ENCODE measurements at places on chromosomes 1 and 21.

- DNase-seq, result no peak
Observed at GRCh38 chr1:60066001-60066400, 7.6 kb downstream of the C1orf87 start.

DNA sequence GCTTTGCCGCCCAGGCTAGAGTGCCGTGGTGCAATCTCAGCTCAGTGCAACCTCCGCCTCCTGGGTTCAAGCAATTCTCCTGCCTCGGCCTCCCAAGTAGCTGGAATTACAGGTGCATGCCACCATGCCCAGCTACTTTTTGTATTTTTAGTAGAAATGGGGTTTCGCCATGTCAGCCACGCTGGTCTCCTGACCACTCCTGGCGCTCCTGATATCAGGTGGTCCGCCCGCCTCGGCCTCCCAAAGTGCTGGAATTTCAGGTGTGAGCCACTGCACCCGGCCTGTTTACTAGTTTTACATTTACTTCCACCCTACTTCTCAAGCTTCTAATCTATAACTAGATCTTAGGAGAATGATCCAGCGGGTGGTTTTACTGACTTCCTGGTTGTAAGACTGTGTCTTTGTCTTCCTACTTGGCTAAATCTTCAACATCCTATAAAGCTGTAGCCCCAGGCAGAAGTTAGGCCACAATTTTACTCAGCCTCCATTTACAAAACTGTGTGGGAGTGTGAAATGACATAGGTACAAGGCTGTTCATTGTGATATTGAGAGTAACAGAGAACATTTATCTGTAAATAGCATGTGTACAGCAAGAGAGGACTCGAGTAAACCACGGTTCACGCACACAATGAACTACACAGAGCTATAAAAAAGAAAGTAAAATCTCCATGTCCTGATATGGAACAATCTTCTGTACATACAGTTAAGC, 9.6 kb upstream of the POU2F1 start:
- DNase-seq, result no peak

DNA sequence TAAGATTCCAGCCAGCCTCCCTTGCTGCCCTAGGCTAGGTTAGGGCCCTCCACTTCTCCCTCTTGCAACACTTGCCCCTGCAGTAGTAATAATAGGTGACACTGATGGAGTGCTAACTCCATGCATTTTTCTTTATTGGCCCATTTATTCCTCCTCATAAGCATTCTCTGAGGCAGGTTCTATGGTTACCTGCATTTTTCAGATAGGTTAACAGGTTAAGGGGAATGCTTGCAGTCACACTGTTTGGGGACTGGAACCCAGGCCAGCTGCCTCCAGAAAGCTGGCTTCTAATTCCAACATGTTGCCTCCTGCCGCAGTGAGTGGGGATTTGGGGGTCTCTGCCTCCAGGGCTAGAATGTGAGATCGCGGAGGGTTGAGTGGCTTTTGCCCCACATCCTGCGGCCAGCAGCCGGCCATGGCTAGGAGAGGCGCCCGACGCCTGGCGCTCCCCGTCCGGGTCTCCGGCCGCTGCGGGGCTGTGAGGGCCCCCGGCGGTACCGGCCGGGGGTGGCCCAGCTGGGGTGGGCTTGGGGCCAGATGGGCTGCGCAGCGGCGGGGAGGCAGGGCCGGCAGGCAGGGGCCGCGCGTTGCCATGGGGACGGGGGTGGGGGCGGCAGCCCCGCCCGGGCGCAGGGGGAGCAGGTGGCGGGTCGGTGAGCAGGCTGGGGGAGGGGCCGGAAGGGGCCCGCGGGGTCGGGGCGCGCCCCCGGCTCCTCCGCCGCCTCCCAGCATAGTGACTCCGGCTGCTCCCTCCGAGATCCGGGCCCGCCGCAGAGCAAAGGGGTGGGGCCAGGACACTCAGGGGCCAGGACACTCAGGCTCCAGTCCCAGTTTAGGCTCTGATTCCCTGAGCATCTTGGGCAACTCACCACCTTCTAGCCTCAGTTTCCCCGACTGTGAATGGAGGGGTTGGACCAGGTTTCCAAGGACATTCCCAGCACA, 68.4 kb upstream of the SSBP3 start:
- no peak for DNase-seq

- no peak for DNase-seq
Observed at GRCh38 chr21:14495075-14495474, 51.0 kb downstream of the SAMSN1 start.

- no peak for DNase-seq
Observed at GRCh38 chr1:108142773-108143394, 57.3 kb downstream of the SLC25A24 start.

- no peak for DNase-seq
Observed at GRCh38 chr1:156225677-156226014, 12.8 kb downstream of the PMF1 start.

- DNase-seq, result no peak
Observed at GRCh38 chr1:197392541-197392940, 124.5 kb downstream of the CRB1 start.

DNA sequence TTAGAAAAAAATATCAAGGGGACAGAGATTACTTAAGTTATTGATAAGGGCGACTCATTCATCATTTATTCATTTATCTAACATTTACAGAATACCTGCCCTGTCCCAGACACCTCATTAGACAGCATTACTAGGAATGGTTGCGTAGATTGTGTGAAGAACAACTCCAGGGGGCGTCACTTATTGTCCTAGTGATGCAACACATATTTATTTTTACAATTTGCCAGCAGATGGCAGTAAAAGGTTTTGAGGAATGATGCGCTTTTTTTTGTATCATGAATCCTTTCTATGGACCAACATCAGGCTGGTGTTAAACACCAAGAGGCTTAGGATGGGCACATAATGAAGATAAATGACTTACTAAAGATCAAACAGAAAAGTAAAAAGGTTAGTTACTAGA, 5.5 kb downstream of the NCAM2 start:
- peak; percentile 15 for DNase-seq

DNA sequence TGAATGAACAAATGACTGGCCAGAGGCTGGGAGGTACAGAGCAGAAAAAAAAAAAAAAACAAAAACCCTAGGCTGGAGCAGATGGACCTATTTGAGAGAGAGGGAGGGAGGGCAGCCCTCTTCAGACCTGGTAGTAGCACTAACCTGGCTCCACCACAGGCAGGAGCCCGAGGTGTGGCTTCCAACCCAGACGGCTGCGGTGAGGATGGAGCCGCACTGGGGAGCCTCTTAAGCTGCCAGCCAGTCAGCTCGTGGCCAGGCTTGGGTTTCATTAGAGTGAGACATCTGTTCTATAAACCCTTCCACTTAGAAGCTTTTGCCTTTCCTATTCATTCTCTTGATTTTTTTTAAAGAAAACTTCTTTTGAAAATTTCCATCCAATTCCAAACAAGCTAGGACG, 16.8 kb downstream of the LGR6 start:
- DNase-seq, result peak; percentile 48

GRCh38 chr1:200233393-200233792, 176.4 kb downstream of the ZNF281 start:
- DNase-seq, result no peak

DNA sequence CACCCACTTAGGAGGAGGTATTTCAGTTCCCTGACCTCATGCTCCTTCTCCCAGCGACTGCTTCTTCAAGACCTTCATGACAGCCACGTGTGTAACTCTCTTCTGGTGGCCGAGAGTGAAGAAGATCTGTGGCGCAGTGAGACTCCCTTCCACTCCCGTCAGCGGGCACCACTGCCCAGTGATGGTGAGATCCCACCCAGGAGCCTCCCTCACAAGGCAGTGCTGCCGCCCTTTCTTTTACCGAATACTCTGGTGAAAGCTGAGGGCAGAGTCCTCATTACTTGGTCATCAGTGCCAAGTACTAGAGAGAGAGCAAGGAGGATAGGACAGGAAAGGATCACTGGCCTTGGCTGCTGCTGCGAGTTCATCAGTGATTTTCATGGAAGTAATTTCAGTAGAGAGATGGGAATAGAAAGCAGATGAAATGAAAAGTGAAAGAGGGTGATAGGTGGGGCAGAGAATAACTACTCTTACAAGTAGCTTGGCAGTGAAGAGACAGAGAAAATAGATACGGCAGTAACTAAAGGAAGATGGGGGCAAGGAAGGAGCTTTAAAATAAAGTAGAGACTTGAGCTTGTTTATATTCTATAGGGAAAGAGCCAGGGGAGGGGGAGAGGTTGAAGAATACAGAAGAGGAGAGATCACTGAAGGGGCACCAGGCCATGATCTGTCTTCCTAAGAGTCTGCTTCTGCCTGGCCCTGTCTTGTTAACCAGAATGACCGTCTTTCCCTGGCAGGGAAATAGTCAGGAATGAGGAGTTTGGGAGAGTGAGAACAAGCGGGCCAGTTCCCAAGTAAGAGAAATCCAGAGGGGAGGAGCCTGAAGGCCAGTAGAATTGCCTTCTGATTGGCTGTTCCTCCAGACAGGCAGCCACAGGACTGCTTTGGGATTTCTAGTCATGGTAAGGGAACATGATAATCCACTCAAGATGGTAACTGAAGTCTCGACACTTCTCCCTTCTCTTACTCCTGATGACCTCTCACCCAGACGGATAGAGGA, 18.3 kb downstream of the HYI start:
- peak; percentile 15 for DNase-seq

GRCh38 chr21:38205940-38206339, 50.9 kb upstream of the KCNJ15 start:
- peak; percentile 4 for DNase-seq

- no peak for DNase-seq
Observed at GRCh38 chr21:31865429-31865970, 7.3 kb upstream of the HUNK start.

GRCh38 chr1:99469550-99469971, 176.4 kb upstream of the PALMD start:
- no peak for DNase-seq

- DNase-seq, result no peak
Observed at GRCh38 chr1:198528364-198528763, 12.1 kb downstream of the ATP6V1G3 start.

DNA sequence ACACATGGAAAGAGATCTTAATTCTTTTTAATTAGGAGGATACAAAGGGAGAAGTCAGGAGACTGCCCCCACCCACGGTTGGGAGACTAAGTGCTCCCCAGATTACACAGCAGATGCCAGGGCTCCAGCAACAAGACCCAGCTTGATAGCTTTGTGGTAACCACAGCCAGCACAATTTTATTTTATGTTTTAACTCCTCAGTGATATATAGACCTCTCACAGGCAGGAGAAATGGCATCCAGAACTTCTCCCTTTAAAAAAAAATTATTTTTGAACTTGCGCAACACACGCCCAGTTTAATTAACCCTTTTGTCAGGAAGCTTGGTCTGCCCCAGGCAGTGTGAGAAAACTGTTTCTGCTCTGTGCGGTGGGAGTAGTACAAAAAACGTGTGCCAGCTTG, 62.6 kb upstream of the ACOT11 start:
- DNase-seq, result no peak

DNA sequence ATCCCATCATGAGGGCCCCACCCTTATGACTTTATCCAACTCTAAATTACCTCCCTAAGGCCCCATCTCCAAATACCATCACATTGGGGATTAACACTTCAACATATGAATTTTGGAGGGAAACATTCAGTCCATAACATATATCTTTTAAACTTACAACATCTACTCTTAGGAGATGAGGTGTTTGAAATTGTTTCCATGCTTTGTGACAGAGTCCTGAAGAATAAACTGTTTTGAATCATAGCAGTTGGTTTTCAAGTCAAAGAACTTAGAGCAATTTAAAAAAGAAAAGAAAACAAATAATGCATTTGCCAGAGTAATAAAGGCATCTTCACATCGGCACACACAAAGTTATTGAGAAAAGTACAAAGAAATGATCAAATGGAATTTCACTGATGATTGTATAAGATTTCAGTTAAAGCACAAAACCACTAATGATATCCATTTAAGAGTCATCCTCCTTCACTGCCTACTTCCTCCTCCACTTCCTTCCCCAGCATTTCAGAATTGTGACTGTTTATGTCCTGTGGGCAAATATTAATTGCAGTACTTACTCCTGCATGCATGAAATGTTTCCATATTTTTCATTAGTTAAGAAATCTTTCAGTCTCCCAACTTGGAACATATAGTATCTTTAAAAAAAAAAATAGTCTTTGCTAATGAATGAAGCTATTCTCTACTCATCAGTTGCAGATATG, 202.0 kb downstream of the LRRC40 start:
- no peak for DNase-seq

GRCh38 chr1:230855886-230856285, 12.4 kb downstream of the C1orf198 start:
- no peak for DNase-seq

- no peak for DNase-seq
Observed at GRCh38 chr1:93703643-93704042, 22.0 kb upstream of the BCAR3 start.

GRCh38 chr1:116686723-116687352, 19.3 kb upstream of the IGSF3 start:
- no peak for DNase-seq

GRCh38 chr1:233090746-233091494, 140.5 kb downstream of the NTPCR start:
- no peak for DNase-seq

DNA sequence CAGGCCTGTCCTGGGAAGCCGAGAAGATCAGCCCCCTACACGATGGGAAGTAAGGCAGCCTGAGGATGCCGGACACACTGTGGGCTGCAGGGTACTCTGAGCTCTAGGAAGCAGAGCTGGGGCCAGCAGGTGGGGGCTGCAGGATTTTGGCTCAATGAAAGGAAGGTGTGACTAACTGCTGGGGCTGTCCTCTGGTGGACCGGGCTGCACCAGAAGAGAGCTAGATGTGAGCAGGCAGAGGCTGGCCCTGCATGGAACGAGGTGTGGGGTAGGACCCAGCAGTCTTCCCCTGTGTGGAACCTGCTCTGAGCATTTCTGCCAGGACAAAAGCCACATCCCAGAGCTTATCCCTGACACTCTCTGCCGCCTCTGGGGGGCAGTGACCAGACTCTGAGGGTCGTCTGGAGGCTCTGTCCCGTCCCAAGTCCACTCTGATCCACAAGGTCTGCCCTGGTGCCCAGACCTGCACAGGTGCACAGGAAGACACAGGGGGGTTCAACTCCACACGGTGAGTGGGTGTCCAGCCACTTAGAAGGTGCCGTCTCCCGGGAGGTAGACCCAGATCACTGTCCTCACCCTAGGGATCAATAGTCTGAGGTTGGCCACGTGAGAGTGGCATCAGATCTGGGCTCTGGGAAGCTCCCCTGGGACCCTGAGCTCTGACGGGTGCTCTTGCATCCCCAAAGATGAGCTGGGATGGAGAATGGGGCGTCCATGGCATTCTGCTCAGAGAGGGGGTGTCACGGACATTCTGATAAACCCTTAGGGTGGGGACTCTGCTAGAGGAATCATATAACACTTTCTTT, 187.6 kb upstream of the VAMP3 start:
- DNase-seq, result no peak

- DNase-seq, result no peak
Observed at GRCh38 chr1:218350035-218350525, 4.9 kb downstream of the TGFB2 start.

DNA sequence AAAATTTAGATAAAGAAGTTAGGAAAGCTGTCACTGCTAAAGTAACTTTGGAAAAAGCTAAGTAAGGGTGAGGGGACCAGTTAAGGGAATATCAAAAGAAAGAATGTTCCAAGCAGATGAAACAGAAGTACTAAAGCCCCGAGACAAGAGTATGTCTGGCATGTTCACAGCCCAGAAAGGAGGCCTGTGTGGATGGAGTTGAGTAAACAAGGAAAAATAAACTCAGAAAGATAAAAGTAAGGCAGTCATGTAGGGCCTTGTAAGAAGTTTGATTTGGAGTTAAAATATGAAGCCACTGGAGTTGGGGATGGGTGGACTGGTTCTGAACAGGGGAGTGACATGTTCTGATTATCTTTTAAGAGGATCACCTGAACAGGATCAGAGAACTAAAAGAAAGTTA, 177.9 kb downstream of the CDC42BPA start:
- DNase-seq, result no peak

- DNase-seq, result no peak
Observed at GRCh38 chr1:15526021-15526489, 593 bp upstream of the DNAJC16 start.

Measured in ELF-1 (cell line).